Kasumi-1 (cell line): ENCODE measurements at places on chromosomes 3 and 15.
A peak's percentile ranks its signal among the peaks of the same experiment; 100 is the strongest.

- no peak for DNase-seq
These were observed 128.3 kb upstream of the ARHGEF3 start for GRCh38 chr3:56929809-56930615.

GRCh38 chr15:60394689-60395097, 3.1 kb downstream of the ANXA2 start:
- no peak for DNase-seq

DNA sequence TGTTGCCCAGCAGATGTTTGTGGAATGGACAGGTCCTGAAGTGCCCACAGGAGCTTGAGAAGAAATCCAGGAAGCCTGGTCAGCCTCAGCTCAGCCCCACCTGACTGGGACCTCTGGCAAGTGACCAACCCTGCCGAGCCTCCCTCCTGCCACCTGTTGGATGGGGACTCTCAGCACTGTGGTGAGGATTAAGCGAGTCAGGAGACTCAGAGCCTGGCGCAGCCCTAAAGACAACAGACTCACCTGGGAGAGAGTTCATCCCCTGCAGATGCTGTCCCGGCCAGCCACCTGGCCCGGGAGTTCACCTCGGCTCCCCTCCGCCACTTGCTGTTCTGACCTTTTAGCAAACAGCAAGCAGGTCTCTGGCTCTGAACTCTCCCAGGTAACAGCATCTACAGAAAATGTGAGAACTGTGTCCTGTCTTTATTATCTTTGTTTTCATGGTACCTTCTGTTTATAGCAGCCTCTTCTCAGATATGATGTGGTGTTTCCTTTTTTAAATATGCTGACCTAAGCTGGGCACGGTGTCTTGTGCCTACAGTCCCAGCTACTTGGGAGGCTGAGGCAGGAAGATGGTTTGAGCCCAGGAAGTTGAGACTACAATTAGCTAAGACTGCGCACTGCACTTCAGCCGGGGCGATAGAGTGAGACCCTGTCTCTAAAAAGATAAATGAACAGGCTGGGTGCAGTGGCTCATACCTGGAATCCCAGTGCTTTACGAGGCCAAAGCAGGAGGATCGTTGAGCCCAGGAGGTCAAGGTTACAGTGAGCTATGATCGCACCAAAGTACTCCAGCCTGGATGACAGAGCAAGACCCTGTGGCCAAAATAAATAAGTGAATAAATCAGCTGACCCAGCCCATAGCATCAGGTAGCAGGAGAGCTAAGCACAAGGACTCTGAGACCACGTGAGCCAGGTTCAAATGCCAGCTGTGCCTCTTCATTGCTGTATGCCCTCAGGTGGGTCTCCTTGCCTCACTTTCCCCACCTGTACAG, 32.4 kb upstream of the SLC6A6 start:
- no peak for DNase-seq

- peak; percentile 81 for DNase-seq
These were observed 19.6 kb downstream of the CLK3 start for GRCh38 chr15:74635228-74635627.

- no peak for DNase-seq
These were observed 118.5 kb upstream of the WNT5A start for GRCh38 chr3:55605443-55606236.

- no peak for DNase-seq
These were observed 11.0 kb downstream of the C3orf22 start for GRCh38 chr3:126547721-126548120.

- no peak for DNase-seq
These were observed 61.2 kb upstream of the SEC22A start for GRCh38 chr3:123140550-123140949.

GRCh38 chr3:59573911-59574310, 524.1 kb upstream of the CFAP20DC start:
- no peak for DNase-seq

DNA sequence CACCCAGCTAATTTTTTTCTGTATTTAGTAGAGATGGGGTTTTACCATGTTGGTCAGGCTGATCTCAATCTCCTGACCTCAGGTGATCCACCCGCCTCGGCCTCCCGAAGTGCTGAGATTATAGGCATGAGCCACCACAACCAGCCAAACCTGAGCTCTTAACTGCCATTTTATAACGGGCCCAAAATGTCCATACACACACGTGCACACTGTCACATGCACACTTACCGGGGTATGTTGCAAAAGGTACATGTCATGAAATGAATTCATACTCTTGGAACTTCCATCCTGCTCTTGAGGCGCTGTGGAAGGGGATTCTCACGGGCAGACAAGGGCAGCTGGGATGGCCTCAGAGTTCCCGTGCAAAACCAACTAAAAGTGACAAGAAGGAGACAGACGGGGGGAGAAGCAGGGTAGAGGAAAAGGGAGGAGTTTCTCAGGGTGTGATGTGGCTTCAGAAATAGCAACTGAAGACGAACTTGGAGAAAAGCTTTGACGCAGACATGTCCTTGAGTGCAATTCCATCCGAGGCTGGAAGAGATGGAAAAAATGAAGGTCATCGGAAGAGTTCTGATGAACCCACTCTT, 110.9 kb downstream of the BDH1 start:
- no peak for DNase-seq

DNA sequence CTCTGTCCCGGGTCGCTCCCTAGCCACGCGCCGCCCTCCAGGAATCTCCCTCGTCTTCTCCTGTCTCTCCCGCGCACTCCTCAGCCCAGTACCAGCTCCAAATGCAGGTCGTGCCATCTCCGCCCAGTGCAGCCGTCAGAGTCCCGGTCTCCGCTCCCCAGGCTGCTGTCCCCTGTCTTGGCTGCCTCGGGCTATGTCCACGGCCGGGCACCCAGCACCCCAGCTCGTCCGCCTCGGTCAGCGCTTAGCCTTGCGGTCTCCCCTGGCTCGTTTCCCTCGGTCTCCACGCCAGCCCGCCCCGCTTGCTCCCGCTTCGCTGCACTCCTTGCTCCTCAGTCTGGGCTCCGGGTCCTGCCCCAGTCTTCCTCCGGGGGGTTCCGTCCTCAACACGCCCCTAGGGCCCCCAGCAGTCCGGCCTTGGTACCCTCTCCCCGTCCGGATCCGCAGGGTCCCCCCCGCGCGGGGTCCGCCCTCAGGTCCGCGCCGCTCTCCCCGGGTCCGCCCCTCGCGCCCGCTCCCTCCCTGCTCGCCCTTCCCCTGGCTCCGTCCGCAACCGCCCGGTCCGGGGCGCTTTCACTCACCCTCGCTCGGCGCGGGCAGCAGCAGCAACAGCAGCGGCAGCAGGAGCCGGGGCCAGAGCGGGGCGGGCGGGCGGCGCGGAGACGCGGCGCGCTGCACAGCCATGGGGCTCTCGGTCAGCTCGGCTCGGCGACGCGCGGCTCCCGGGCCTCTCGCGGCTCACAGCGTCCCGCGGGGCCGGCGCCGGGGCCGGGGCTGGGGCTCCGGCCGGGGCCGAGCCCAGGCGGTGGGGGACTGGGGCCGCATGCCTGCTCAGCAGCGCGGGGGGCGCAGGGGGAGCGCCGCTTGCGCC, 462 bp downstream of the IGDCC3 start:
- peak; percentile 8 for DNase-seq

DNA sequence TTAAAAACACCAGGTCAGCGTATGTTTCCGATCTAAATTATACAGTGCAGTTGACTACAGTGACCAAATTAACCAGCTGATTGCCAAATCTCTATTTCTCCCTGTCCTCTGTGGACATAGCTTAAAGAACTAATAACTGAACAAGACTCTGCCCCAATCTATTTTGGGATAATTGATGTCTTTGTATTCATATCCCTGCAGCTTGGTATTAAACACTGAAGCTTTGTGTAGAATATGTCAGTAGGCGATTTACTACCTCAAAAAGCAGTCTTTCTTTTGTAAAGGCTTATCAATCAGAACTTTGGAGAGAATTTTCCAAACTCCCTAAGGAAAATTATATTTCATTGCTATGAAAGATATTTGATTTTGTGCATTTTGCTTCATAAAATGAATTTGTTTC, 258.2 kb downstream of the SOX2 start:
- DNase-seq = no peak

- no peak for DNase-seq
These were observed 182.9 kb downstream of the AKAP13 start for GRCh38 chr15:85563328-85563727.

GRCh38 chr15:99169769-99170311, 65.0 kb downstream of the SYNM start:
- no peak for DNase-seq

- DNase-seq = peak; percentile 25
These were observed 77.7 kb upstream of the FAM174B start for GRCh38 chr15:92733090-92733933.

- DNase-seq = no peak
These were observed 27.4 kb downstream of the MITF start for GRCh38 chr3:69766638-69767037.

GRCh38 chr3:134357261-134357913, 16.9 kb downstream of the AMOTL2 start:
- no peak for DNase-seq

- no peak for DNase-seq
These were observed 281.6 kb downstream of the CNTN6 start for GRCh38 chr3:1374471-1374870.

DNA sequence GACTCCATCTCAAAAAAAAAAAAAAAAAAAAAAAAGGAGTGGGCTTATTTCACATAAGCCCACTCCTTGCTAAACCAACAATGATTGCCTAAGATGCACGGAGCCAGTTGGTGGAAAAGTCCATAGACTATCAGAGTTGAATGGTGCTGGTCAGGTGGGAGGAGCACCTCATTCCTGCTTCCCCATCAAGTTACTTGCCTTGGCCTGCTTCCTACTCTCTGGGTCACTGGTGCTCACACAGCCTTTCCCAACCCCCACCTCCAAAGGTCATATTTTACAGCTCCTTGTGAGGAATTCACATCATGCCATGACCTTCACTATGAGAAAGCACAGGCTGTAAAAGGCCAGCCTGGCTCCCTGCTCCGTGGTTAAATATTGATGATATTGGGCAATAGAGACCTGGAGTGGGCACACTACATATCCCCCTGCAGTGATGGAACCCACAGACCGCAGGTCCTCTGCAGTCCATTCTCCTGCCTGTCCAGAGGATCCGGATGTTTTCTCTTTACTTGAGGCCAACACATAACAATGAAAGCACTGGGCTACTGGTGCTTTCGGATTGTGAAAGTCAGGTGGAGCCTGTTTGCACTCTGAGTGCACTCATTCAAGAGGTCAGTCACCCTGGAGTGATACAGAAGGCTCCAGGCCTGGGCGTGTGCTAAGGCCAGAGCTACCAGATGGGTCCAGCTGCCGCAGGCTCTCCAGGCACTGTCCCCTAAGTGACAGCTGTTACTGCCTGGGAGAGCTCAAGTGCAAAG, at the start of gene SLC51B:
Gene SLC51B (plus strand): TSS at position 664 of the 758 bp plus-strand sequence. CDS start 4,618 bp downstream, outside the sequence.
- DNase-seq = no peak

GRCh38 chr3:127450331-127450730, 140.2 kb downstream of the TPRA1 start:
- no peak for DNase-seq

- DNase-seq = no peak
These were observed 338.4 kb upstream of the FRG2C start for GRCh38 chr3:75325716-75326115.

DNA sequence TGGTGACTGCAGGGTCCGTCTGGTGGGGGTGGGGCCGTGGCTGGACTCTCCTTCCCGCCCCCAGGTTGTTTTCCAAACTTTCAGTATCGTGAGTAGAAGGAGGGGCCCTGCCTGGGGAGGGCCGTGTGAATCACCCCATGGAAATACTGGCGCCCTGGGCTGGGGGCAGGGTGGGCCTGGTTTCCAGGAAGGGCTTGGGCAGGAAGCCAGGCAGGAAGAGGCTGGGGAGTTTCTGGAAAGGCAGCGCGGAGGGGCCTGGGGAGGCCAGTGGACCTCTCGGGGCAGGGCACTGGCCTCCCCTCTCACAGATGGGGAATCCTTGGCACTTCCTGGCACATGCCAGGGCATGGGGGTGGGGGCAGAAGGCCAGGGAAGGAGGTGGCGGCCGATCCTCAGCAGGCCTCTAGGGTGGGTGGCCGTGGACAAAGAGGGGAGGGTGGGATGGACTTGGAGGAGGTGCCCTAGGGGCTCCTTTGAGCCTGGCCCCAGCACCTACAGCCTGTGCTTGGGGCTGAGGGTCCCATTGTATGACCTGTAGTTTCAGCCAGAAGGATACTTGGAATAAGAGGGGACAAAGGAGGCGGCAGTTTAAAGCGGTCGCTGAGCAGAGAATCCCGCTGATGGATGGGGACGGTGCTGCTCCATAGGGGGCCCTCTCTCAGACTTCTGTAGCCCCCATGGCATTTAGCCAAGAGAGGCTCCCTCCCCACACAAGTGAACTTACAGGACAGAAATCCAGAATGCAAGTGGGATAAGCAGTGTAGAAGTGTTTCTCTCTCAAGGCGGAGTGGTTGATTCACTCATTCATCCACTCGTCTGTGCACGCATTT, 56.5 kb upstream of the GATA2 start:
- no peak for DNase-seq

DNA sequence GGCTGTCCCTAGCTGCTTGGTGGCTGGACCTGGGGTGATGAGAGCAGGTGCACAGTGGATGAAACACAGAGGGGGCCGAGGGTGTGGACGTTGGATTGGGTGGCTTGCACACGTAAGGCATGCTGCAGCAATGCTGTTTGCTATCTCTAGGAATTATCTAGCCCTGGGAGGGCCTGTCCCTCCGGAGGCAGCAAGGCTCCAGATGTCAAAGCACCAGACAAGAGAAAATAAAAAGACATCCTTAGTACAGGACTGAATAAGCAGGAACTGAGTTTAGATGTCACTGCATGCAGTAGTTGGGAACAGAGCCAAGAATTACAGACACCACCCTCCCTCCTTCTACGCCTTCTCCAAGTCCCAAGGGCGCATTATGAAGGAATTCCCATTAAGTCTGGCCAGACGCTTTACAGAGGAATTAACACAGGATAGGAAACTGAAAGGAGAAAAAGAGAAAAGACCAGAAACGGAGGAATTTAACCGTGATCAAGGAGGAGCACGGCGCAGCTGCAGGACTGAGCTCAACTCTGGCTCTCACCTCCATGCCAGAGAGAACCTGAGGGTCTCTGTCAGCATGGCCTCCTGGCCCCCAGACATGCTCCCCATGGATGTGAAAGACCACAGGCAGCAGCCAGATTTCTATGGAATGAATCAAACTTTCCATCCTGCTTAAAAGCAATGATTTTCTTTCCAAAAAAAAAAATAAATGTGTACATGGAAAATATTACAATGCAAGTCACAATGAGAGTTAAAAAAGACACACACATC, 13.8 kb downstream of the ATP10A start:
- DNase-seq = no peak

DNA sequence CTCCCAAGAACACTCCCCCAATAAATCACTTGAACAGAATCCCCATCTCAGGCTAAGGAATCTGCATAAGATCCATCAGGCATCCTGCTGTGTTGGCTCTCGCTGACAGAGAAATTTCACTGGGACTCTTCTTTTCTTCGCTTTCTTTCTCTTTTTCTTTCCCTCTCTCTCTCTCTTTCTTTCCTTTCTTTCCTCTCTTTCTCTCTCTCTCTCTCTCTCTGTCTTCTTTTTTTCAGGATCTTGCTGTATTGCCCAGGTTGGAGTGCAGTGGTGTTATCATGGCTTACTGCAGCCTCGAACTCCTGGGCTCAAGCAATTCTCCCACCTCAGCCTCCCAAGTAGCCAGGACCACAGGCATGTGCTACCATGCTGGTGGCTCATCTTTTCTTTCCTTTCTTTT, 4.5 kb upstream of the SLC28A1 start:
- DNase-seq = no peak

- no peak for DNase-seq
These were observed 490.1 kb upstream of the ZNF385D start for GRCh38 chr3:22241110-22241509.
